KBM-7 (cell line): ENCODE measurements at places on chromosomes 1 and 21.

- DNase-seq, result no peak
These were observed 205.7 kb downstream of the USP25 start for GRCh38 chr21:15935530-15935929.

GRCh38 chr1:108038653-108039236 lies 73.8 kb upstream of the VAV3 start:
- no peak for DNase-seq

DNA sequence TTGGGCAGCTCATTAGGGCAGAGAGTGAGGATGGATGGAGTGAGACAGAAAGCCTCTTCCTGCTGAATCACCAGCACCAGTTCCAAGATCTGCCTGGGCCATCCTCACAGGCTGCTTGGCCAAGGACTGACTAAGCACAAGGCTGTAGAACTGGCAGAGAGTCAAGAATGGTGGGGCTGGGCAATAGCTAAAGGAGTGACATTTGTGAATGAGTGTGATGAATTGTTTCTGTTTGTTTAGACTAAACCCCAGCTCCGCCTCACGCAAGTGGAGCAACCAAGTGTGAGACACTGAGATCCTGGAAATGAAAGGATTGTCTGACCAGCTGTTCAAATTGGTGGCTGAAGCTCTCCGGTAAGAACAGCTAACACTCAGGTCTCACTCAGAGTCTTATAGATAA lies 38.6 kb downstream of the BRINP2 start:
- no peak for DNase-seq

DNA sequence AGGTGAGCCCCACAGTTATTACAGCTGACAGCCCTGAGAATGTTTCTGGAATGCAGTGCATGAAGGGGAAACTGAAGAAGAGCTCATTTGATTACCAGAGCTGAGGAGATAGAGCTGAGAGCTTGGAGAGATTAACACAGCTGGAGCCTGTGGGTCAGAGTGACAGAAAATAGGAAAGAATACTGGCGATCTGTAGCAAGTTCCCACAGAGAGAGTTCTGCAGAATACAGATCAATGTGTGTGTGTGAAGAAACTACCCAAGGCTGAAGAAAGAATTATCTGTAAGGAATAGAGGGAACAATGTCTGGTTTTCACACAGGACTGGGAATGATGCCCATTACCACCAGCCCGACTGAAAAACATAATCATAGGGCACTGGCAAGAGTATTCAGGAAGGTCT lies 103.6 kb upstream of the SNX7 start:
- no peak for DNase-seq

DNA sequence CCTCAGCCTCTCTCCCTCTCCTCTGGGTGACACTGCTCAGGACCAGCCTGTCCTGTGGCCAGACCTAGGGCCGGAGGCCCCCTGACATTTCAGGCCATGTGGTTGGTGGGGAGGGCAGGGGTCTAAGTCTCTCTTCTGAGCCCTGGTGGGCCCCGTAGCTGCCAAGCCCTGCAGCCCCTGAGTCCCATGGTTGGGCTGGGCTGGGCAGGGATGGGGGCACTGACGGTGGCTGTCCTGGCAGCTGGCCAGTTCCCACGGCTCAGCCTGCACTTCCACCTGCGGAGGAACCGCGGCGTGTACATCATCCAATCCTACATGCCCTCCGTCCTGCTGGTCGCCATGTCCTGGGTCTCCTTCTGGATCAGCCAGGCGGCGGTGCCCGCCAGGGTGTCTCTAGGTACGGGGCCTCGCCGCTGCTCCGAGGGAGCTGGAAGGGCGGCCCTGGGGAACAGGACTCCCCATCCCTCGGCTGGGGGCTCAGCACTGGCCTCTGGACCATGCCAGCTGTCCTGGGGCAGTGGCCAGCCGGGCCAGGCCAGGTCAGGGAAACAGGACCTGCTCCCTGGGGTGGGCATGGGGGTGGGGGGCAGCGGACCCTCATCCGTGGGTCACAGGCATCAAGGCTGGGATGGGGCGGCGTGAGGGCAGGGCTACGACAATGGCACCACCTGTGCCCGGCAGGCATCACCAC lies 9.9 kb downstream of the GABRD start:
- no peak for DNase-seq

GRCh38 chr1:205350124-205350523 lies 6.6 kb downstream of the KLHDC8A start:
- no peak for DNase-seq

DNA sequence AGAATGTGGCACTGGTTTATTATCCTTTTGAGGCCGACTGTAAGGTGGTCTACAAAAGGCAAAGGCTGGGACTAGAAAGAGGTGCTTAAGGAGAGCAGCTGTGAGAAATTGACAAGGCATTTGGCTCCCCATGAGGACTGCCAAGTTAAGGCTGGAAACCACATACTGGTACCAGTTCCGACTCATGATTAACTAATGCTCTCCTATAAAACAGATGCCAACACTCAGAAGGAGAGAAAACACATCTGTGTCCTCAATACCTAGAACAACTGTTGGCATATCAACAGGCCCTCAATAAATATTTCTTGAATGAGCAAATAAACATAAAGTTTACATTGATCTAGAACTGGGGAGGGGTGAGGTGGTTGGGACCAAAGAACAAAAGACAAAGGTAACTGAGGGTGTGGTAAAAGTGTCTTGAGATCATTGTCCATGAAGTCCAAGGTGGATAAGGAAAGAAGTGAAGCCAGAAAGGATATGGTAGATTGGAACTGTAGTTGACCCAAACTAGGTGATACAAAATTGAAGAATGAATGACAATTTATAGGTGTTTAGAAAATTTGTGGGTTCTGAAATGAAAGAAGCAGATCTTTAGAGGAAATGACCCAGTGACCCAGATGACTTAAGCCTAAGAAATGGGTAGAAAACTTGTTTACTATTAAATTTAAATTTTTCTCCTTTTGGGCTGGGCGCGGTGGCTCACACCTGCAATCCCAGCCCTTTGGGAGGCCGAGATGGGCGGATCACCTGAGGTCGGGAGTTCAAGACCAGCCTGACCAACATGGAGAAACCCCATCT lies 16.9 kb upstream of the MCL1 start:
- DNase-seq, result no peak

- DNase-seq, result no peak
These were observed 28.8 kb upstream of the DIPK1A start for GRCh38 chr1:92989936-92990583.

GRCh38 chr21:29261555-29262540 lies 36.9 kb upstream of the BACH1 start:
- no peak for DNase-seq

- no peak for DNase-seq
These were observed 19.1 kb upstream of the NRDC start for GRCh38 chr1:51897699-51898031.

GRCh38 chr1:116962987-116963639 lies 38.4 kb upstream of the CD101 start:
- peak; percentile 56 for DNase-seq

- no peak for DNase-seq
These were observed 40.6 kb upstream of the CYP2J2 start for GRCh38 chr1:59967141-59967697.

DNA sequence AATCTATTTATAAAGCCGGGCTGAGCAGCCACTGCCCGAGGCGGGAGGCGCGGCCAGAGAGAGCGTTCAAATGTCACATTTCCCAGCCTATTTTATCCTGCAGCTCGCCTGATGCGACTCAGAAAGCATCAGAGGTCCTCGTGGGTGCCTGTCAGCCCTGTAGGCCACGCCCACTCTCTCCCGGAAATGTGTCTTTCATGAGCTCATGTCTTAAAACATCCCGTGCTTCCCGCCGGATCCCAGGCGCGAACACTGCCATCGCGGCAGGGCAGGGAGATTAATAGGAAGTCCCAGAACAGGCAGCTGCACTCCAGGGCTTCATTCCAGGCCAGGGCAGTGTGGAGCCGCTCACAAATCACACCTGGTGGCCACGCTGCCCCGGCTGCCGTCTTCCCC lies 117.5 kb downstream of the PRDM16 start:
- no peak for DNase-seq

GRCh38 chr1:85142753-85143152 lies 58.1 kb downstream of the SYDE2 start:
- no peak for DNase-seq

- DNase-seq, result no peak
These were observed 2.2 kb downstream of the SHISA4 start for GRCh38 chr1:201890806-201891450.

- no peak for DNase-seq
These were observed 23.1 kb upstream of the CTPS1 start for GRCh38 chr1:40956407-40956806.

GRCh38 chr1:61921435-61921834 lies 179.2 kb downstream of the PATJ start:
- no peak for DNase-seq
